ENCODE measurements at places on chromosomes 12 and 14.

GRCh38 chr12:26689281-26689841 is 143.6 kb downstream of the ITPR2 start:
- DNase-seq: no peak

DNA sequence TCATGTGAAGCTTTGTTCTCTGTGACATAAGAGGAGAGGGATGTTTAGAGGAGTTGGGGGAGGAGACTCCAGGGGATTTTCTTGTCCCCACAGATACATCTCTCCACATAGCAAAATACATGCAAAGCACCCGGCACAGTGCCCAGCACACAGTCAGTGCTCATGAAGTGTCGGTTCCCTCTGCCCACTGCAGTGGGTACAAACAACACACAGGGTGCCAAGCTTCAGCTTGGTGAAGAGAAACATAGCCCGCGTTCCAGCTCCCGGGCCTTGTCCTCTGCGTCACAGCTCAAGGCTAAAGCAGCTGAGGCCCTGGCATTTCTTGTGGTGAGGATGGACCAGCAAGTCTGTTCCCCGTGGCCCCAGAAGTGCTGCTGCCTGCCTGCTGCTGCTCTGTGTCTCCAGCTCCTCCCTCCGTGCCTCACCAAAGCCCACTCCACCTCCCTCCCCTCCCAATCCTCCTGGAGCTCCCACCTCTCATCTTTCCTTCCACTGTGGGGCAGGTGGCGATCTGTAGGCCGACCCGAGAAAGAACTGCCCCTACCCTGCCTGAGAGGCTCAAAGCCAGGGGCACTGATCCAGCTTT is 57.0 kb upstream of the FKBP4 start:
- no peak for DNase-seq

DNA sequence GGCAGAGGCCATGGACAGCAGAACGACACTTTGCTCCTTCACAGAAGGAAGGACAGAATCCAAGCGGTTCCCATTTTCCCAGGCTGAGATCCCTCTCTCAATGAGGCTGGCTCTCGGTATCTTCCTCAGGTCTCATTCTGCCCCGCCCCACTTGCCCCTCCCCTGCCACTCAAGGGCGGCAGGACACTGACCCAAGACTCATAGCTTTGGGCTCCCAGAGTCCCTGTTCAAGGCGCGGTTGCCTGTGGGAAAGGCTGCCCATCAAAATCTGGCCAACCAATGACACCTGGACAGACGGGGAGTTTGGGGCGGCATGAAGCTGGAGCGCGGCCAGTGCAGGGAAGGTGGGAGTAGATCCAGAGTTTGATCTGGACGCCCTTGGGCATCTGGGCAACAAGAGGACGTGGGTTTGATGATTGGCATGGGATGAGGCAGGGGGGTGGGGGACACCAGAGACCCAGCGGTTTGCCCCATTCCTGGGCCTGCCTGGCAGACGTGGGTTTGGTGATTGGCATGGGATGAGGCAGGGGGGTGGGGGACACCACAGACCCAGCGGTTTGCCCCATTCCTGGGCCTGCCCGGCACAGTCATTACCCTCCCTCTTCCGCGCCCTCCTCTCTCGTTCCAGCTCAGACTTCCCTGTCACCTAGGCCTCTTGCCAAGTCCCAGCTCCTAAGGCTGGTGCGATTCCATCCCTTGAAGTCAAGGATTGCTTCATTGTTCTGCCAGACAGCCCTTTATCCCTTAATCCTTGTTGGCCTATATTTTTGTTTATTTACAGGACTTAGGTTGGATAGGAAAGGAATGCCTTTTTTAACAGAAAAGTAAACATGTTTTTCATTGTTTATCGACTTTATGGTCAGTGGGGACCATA is 92.1 kb downstream of the NINJ2 start:
- no peak for DNase-seq

DNA sequence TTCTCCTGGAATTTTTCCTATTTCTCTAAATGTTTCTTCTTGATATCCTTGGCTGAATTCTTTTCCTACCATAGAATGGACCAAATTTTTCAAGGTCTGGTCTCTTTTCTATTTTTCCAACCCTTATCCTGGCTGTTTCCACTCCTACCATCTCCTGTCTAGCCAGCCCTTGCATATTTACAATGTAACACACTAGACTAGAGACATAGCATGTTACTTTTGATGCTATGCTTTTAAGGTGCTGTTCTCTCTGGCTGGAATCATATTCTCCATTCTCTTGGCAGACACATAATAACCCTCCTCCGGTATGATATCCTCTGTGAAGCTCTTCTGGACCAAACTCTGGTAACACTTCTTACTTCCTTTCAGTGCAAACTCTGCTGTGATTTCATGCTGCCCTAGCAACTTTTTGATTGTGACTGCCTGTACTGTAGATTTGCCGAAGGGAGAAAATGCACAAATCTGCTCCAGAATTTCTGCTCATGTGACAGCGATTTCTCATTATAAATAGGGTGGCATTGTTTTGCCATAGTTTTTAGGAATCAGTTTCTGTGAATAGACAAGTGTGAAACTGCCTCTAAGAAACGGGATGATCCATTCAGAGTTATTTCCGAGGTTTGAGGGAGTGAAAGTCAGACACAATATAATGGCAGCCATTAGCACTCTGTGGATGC is 284.4 kb downstream of the MDGA2 start:
- no peak for DNase-seq

- DNase-seq: no peak
These were observed 36.3 kb upstream of the PLXNC1 start for GRCh38 chr12:94112121-94112520.

GRCh38 chr12:31832740-31833729 is 104.2 kb upstream of the AMN1 start:
- DNase-seq: no peak

DNA sequence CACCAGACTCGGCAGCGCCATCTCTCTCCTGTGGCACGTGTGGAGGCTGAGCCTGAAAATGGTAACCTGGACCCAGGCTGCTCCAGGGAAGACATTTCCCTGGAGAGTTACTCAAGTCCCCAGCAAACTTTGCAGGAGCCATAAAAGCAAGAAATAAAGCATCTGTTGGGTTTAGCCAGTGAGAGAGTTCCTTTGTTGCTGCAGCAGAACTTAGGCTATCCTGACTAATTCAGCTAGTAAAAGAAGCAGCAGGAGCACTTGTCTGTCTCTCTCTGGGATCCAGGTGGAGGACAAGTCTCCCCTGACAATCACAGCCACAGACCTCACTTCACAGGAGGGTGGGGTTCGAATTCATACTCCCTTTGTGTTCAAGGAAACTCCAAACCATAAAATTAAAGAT is 79.2 kb upstream of the DIO3 start:
- no peak for DNase-seq

GRCh38 chr14:59458486-59458885 is 6.7 kb downstream of the GPR135 start:
- no peak for DNase-seq

DNA sequence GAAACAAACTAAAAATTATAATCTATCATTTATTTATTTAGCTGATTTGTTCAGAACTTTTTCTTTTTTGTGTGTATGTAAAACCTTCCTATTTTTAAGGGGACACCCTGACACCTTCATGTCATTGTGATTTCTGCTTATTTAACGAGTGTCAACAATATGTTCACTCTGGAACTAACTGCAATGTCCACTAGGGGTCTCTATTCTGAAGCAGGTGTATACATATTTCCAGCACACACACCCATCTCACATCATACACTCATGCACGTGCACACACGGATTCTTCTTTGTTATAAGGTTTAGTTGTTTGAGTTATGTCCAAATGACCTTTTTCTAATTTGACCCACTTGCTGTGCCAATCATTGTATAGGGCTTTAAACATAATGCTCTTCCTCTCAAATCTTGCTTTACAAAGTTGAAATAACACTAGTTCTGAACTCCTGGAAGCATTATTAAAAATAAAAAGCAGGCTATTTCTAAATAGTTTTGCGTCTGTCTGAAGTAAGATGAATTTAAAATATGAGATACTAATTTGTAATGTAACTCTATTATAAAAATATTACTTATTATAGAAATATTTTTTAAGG is 15.5 kb downstream of the E2F7 start:
- DNase-seq: peak; percentile 33

- DNase-seq: no peak
These were observed 99.8 kb downstream of the METTL25 start for GRCh38 chr12:82458101-82458500.

GRCh38 chr14:85978582-85979250 is 448.8 kb downstream of the FLRT2 start:
- no peak for DNase-seq

- no peak for DNase-seq
These were observed 313.4 kb downstream of the AEBP2 start for GRCh38 chr12:19752712-19753111.

DNA sequence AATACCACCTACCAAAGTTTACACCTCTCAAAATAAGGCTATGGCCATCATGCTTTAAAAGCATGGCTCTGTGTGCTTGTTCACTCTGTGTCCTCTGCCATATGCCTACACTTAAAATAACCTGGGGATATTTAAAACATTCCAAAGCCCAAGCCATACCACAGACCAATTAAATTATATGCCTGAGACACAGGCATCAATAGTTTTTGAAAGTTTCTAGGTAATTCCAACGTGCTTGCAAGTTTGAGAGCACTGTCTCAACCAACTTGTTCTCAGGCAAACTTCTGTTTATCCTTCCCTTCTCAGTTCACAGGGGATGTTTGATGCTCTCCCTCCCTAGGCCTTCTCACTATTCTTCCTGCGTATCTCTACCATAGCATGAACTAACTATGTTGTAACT is 3.4 kb upstream of the FRMD6 start:
- no peak for DNase-seq

DNA sequence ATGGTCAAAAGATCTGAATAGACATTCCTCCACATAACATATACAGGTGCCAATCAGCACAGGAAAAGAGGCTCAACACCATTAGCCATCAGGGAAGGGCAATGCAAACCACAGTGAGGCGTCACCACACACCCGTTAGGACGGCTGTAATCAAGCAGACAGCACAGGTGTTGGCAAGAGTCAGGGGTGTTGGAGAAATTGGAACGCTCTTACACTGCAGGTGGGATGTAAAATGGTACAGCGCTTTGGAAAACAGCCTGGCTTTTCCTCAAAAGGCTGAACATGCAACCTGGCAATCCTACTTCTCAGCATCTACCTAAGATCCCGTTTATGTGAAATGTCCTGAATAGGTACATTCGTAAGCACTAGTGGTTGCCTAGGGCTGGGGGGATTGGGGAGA is 21.5 kb upstream of the MMP17 start:
- DNase-seq: no peak
